Activated CD4-positive, alpha-beta T cell treated with anti-CD3 and anti-CD28 coated beads, Interleukin-2, amount 10 ng/mL, durations not matched to agents 7 days and 5 days (primary cell): ENCODE measurements at places on chromosomes 16 and 17.

DNA sequence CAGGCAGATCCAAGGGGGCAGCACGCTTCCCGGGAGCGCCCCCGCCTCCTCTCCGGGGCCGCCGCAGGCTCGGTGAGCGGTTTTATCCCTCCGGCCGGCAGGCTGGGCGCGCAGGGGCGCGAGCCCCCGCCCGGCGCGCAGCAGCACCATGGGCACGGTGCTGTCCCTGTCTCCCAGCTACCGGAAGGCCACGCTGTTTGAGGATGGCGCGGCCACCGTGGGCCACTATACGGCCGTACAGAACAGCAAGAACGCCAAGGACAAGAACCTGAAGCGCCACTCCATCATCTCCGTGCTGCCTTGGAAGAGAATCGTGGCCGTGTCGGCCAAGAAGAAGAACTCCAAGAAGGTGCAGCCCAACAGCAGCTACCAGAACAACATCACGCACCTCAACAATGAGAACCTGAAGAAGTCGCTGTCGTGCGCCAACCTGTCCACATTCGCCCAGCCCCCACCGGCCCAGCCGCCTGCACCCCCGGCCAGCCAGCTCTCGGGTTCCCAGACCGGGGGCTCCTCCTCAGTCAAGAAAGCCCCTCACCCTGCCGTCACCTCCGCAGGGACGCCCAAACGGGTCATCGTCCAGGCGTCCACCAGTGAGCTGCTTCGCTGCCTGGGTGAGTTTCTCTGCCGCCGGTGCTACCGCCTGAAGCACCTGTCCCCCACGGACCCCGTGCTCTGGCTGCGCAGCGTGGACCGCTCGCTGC lies 832 bp downstream of the CDK5R1 start:
- no peak for DNase-seq

DNA sequence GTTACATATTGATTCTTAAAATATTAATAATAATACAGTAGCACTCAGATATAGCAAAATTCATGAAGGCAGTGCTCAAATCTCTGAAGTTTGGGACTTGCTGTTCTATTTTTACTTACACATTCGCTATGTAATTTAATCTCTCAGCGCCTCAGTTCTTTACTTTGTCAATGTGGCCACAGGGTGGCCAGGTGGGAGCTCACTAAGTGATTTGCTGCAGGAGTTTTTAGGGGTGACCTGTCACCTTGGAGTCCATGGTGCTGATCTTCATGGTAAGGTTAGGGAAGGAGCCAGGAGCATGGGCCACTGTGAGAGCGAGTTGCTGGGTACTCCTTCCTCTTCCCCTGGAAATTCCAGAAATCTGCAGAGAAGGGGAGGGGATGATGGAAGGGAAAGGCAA lies 28.1 kb downstream of the VWA3A start:
- no peak for DNase-seq

DNA sequence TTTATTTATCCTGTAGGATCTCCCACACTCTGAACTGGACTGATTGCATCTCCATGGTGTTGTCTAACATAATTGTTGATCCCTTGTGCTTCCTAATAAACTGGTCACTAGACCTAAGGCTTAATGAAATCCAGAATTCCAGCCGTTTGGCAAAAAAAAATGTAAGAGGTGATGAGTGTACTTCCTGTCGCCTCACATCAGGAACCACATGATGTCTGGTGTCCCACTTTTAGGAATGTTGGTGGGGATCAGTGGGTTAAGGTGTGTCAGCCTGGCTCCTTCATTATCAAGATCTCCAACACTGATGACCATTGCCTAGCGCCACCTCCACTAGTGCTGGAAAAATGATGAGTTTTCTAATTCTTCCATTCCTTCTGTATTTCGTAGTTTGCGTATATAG lies 18.6 kb upstream of the LONP2 start:
- DNase-seq, result no peak

- DNase-seq, result no peak
Measured at GRCh38 chr17:16446338-16446983, 31.1 kb downstream of the TRPV2 start.

DNA sequence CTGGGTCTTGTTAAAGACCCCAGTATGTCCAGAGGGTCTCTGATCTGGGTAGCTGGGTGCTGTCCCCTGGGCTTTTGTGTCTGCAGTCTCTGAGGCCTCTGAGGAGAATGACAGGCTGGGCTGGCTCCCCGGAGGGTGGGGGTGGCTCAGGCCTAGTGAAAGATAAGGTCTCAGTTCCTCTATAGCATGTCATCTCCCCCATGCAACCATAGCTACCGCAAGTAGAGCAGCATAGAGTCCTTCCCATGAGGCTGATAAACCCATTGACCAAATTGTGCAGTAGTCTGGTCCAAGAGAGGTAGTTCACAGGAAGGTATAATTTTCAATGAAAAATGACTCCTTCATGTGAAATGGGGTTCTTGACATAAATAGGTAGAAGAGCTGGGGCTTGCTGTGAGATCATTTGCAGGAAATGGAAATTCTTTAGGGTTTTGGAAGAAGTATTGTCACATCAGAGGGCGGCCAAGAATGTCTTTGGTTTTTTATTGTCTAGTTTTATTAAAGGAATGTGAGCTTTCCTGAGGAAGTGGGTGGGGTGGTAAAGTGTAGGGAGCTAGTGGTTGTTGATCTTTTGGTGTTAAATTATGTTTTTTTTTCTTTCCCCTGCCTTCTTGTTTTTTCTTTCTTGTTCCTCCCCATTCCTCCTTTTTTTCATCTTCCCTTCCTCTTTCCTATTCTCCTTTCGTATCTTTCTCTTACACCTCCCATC lies 21.0 kb downstream of the SLC7A6OS start:
- peak; percentile 56 for DNase-seq

DNA sequence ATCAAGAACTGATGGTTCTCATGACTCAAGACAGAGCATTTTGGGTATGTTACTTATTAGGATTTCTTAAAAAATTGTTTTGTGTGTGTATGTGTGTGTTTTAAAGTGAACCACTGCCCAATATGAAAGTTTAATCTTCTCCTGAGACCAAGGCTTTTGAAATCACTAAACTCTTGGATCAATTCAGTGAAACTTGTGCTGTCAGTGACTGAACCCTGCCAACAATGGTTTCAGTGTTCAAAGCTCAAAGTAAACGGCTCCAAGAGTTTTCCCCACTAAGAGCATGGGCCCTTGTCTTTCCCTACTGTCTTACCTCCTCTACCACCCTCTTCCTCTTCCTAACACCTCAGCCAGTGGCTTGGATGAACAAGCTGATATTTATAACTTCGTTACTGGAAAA lies 22.0 kb downstream of the NFE2L1 start:
- DNase-seq, result no peak

DNA sequence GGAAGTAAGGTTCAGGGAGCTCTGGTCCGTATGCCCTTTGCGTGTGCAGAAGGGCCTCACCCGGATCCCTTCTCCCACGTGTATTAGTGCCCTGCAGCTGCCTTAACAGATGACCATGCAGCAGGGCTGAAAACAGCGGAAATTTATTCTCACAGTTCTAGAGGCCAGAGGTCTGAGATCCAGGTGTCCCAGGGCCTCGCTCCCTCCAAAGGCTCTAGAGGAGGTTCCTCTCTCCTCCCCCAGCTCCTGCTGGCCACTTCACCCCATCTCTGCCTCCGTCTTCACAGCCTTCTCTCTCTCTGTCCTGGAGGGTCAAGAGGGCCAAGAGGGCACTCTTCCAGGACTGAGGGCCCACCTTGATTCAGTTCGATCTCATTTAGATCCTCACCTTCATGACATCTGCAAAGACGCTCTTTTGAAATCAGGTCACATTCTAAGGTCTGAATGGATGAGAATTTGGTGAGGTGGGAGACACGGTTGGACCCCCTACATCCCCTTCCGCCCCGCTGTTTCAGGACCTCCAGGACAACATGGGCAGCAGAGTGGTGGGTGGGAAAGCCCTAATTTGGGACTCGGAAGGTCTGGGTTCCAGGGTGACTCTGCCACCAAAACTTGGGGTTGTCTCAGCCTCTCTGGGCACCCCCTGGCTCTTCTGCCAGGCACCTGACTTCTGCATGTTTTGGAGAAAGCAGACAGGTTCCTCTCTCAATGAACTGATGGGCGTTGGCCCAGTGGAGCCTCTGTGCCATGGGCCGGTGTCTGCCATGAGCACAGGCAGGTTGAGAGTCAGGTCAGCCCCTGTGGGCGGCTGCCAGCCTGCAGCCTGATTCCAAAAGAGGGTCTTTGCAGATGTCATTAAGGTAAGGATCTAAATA lies 361.2 kb downstream of the SEC14L1 start:
- DNase-seq, result peak; percentile 10

- no peak for DNase-seq
Measured at GRCh38 chr16:67445126-67445426, 14.2 kb downstream of the HSD11B2 start.

DNA sequence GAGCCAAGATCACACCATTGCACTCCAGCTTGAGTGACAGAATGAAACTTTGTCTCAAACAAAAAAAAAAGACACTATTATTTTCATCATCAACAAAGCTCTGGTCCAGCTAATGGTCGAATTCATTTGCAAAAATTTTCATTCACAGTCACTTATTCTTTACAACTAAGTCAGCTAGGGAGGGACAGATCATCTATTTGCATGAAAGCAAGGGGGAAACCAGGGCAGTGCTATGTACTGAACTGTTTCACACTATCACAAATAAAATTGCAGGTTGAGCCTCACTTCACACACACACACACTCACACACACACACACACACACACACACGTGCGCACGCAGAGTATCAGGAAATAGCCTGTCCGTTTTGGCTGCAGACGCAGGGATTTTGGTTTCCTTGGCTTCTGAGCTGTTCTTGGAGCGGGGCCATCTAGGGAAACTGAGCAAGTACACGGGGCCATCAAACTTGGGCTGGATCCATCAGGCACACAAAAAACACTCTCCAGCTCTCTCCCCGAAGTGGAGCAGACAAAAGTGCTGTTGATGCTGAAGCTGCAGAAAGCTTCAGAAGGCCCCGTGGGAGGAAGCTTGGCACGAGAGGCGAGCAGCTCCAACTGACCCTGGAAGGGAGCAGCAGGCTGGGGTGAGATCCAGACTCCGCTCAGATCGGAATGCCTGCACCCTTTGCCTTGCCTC lies 44.3 kb upstream of the HELZ start:
- DNase-seq, result no peak

- DNase-seq, result peak; percentile 46
Measured at GRCh38 chr16:70685938-70686375, at the start of gene MTSS2. MTSS2 (minus strand) TSS chr16:70686053; CDS start chr16:70685791, 262 bp downstream.

- DNase-seq, result no peak
Measured at GRCh38 chr16:86242244-86243122, 267.8 kb upstream of the FOXF1 start.

GRCh38 chr17:46129302-46129701 lies 63.9 kb downstream of the KANSL1 start:
- no peak for DNase-seq

- DNase-seq, result no peak
Measured at GRCh38 chr17:50260501-50260911, 13.8 kb upstream of the TMEM92 start.

GRCh38 chr17:48878920-48879898 lies 13.4 kb upstream of the ATP5MC1 start:
- peak; percentile 73 for DNase-seq

GRCh38 chr17:80858301-80859001 lies 133.2 kb upstream of the CHMP6 start:
- no peak for DNase-seq

DNA sequence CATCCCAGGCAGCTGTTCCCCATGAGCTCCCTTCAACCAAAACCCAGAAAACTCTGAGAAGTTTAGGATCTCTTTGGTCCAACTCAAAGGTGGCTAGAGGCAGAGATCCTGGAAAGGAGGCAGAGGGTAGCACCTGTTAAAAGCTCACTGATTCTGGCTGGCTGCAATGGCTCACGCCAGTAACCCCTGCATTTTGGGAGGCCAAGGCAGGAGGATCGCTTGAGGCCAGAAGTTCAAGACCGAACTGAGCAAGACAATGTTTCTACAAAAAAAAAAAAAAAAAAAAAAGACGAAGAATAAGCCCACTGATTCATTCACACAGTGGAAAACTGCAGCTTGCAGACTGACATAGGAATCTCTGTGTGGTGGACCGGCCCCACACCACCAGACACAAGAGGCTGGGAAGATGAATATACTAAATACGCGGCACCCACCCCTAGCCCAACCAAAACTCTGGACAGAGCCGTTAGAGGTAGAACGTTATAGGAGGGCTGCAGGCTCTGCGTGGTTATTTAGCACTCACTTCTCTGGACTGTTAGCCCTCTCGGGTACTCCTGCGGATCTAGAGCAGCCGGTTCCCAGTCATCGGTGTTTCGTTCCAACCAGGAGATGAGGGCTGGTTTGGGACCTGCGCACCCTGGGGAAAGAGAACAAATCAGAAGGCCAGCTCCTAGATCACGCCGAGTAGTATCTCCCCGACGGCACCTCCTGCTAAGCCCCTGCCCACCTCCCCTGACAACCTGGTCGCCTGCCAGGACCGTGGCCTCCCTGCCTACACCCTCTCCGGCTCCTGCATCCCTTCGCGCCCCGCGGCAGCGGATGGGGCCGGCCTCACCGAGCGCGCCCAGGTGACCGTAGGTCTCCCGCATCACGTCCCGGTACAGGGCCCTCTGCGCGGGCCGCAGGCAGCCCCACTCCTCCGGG lies 925 bp downstream of the ZNF689 start:
- peak; percentile 44 for DNase-seq

GRCh38 chr17:50536683-50537646 lies 4.4 kb downstream of the EPN3 start:
- DNase-seq, result no peak

DNA sequence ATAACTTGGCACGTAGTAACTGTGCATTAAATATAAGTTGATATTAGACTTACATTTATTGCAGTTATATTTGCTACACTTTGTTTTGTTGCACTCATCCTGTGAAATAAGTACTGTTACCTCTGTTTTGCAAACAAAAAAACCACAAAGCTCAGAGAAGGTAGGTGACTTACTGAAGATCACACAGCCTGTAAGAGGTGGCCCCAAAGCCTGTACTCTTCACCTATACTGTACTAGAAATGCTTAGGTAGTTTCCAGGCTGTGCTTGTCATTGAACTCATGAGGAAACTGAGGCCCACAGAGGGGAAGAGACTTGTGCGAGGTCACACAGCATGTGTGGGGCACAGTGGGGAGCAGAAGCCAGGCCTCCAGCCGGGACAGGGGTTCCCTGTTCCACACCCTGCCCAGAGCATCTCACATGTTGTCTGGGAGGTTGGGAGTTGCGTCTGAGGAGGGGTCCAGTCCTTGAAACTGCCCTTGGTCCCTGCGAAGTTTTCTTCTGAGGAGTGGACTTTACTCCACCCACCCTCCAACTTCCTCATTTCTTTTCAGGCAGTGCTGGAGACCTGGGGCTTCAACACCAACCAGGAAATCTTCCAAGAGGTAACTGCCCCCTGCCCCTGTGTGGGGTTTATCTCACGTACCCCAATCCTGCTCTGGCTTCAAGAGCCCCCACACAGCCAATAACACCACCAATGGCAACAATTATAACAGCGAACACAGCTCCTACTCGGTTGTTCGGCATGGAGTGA lies 13.0 kb downstream of the CETP start:
- no peak for DNase-seq
